ENCODE measurements at places on chromosomes 12 and 14. TPM values are rescaled to one million over a fixed set of nuclear protein-coding genes. Genes with fewer than 3 reads are reported as not detected.

- DNase-seq, result no peak
Measured at GRCh38 chr12:104063712-104064030, 660 bp upstream of the HCFC2 start.

SYT1 gene
- 12.3 TPM for total RNA-seq

GRCh38 chr14:39722547-39723273, 290.5 kb upstream of the FBXO33 start:
- no peak for DNase-seq

- DNase-seq, result no peak
Measured at GRCh38 chr12:50085615-50086072, 502 bp downstream of the SMARCD1 start.

- no peak for DNase-seq
Measured at GRCh38 chr12:66279123-66279712, 23.1 kb upstream of the HELB start.

DNA sequence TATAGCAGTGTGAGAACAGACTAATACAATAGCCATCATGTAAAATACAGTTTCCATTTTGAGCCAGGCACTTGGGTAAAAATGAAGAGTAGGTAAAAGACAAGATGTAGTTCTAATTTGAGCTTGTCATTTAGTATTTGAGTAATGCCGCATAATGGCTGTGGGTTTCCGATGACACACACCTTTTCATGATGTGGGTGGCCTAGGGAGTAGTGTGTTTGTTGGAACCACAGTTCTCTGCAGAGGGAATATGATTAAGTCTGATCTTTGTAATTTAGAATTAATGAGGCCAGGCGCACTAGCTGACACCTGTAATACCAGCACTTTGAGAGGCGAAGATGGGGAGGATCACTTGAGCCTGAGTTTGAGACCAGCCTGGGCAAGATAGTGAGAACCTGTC, 61.8 kb downstream of the RCOR1 start:
- DNase-seq, result no peak

- no peak for DNase-seq
Measured at GRCh38 chr12:111111681-111112080, 191.3 kb upstream of the MYL2 start.

GRCh38 chr12:108784270-108784669, 53.0 kb upstream of the CORO1C start:
- DNase-seq, result no peak

IL23A gene
- 0.49 TPM for total RNA-seq

PTCSC3 gene
- not detected for total RNA-seq

MARCHF9 gene
- total RNA-seq, result 12.1 TPM

DNA sequence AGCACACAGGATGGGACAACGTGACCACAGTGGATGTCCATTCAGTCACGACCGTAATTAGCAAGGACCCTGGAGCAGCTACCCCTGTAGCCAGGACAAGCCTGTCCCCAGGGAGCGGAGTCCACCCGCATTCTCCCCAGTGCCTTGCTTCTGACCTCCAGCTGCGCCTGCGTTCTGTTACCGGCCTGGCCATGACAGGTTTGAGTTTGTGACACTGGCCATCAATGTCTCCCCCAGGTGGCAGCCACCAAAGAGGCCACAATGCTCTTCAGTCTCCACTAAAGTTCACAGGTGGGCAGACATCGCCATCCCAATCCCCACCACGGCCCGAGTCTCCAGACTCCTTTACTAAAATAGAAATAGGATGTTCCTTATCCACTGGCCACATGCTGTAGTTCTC, 96.7 kb downstream of the TMEM132D start:
- DNase-seq, result no peak

Data from ureter (tissue), 1 donor.